ENCODE measurements at places on chromosomes 6 and 20.

- no peak for DNase-seq
These were observed 162.7 kb downstream of the ANKRD60 start for GRCh38 chr20:58065508-58066361.

DNA sequence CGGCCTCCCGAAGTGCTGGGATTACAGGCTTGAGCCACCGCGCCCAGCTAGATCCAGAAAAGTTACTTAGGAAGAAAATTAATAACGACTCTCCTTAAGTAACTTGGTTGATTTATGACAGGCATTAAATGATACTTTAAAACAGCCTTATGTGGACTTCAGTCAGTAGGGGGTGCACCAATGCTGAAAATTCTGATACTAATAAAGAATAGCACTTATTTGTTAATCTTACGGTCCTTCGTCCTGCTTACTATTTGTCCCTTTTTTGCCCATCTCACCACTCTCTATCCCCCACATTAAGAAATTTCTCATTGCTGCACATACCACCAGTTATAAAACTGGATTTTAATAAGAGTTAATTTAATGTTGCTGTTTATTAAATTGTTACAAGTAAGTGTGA, 12.7 kb upstream of the PRELID3B start:
- DNase-seq: no peak

- peak; percentile 35 for DNase-seq
These were observed 13.4 kb downstream of the C20orf173 start for GRCh38 chr20:35515949-35516645.

- no peak for DNase-seq
These were observed 53.3 kb upstream of the EYA4 start for GRCh38 chr6:133187657-133188453.

- no peak for DNase-seq
These were observed 38.4 kb downstream of the RRBP1 start for GRCh38 chr20:17643531-17644188.

- DNase-seq: no peak
These were observed 38.2 kb downstream of the PYGB start for GRCh38 chr20:25285856-25286798.

Data from BJ (cell line).